ENCODE measurements at places on chromosomes 3 and 15. TPM values are rescaled to one million over a fixed set of nuclear protein-coding genes. Genes with fewer than 3 reads are reported as not detected.

Gene CEP70
- total RNA-seq = 26.8 TPM

Gene LYZL4
- total RNA-seq = 0.19 TPM

Gene CPNE4
- not detected for total RNA-seq

Gene MKRN2OS
- total RNA-seq = not detected

Gene CPLX3
- not detected for total RNA-seq

Gene ACOX2
- total RNA-seq = 10.2 TPM

Gene DOCK3
- 0.28 TPM for total RNA-seq

Gene DNASE1L3
- total RNA-seq = 0.56 TPM

Gene TPRG1
- total RNA-seq = 0.56 TPM

Gene PAQR5
- total RNA-seq = 0.58 TPM

Gene FAM81A
- total RNA-seq = 0.28 TPM

Gene ETFA
- 122 TPM for total RNA-seq

Gene SEMA5B
- total RNA-seq = under 0.01 TPM

Gene RLBP1
- not detected for total RNA-seq

Gene TLE3
- 30.9 TPM for total RNA-seq

Gene ULK3
- total RNA-seq = 16.3 TPM

Gene CELF6
- not detected for total RNA-seq

Gene NRROS
- total RNA-seq = 0.58 TPM

Gene TRIM42
- total RNA-seq = not detected

Gene CLDN1
- 2.0 TPM for total RNA-seq

Gene GALNT15
- 27.1 TPM for total RNA-seq

Gene REC114
- not detected for total RNA-seq

Gene ZIC4
- total RNA-seq = not detected

Gene DAZL
- total RNA-seq = not detected

Gene FGD5
- 0.85 TPM for total RNA-seq

Gene KLHL6
- total RNA-seq = under 0.01 TPM

Gene CKMT1A
- total RNA-seq = not detected

Gene GASK1A
- total RNA-seq = 1.9 TPM

Gene TERB2
- not detected for total RNA-seq
